ENCODE measurements at places on chromosomes 7 and 10.

- DNase-seq: no peak
Measured at GRCh38 chr10:95742962-95743535, 12.9 kb upstream of the ENTPD1 start.

DNA sequence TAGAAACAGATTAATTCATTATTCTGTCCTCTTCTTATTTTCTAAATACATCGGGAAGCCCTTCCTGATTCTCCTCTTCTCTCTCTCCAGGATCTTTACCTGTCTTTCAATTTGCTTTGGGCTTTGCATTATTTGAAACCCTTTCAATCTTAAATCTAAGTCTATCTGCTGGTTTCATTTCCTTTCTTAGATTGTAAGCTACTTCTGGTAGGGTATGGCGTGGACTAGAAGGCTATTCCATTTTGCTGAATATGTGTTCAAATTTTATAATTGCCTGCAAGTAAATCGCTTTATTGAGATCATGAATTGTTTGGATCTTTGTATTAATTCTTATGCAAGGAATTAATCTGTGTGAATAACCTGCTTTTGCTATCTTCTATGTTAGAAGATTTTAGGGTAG is 11.1 kb downstream of the STAM start:
- no peak for DNase-seq

GRCh38 chr10:86782701-86783418 is 26.4 kb downstream of the BMPR1A start:
- no peak for DNase-seq

DNA sequence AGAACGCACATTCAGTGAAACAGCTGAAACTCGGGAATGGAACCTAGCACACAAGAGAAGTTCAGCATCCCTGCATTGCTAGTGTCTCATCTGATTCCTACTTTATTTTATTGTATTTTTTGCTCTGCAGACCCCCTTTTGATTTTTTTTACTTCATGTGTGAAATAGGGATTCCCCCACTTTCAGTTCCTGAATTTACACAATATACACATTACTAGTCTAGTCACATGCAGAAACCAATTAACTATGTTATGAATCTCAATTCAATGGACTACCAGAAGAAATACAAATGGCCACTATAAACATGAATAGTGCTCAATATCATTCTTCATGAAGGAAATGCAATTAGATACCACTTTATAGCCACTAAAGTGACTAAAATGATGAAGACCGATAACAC is 386.1 kb upstream of the COBL start:
- DNase-seq: no peak

GRCh38 chr10:18021725-18022480 is 70.2 kb downstream of the SLC39A12 start:
- no peak for DNase-seq

DNA sequence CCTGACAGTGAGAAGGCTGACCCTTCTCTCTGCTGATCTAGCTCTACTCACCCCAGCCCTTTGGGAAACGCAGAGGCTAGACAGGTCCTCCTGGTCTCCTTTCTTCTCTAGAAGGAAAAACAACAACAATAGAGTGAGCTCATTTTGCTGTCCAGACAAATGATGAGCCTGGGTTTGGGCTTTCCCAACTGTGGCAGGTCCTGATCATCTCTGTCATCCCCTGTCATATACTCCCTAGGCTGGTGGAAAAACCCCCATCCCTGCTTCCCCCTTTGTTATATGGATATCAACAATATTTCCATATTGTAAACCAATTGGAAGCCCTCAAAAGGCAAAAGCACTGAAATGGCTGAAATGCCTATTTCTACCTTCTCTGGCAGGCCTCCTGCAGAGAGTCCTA is 9.2 kb upstream of the DDIT4 start:
- no peak for DNase-seq

DNA sequence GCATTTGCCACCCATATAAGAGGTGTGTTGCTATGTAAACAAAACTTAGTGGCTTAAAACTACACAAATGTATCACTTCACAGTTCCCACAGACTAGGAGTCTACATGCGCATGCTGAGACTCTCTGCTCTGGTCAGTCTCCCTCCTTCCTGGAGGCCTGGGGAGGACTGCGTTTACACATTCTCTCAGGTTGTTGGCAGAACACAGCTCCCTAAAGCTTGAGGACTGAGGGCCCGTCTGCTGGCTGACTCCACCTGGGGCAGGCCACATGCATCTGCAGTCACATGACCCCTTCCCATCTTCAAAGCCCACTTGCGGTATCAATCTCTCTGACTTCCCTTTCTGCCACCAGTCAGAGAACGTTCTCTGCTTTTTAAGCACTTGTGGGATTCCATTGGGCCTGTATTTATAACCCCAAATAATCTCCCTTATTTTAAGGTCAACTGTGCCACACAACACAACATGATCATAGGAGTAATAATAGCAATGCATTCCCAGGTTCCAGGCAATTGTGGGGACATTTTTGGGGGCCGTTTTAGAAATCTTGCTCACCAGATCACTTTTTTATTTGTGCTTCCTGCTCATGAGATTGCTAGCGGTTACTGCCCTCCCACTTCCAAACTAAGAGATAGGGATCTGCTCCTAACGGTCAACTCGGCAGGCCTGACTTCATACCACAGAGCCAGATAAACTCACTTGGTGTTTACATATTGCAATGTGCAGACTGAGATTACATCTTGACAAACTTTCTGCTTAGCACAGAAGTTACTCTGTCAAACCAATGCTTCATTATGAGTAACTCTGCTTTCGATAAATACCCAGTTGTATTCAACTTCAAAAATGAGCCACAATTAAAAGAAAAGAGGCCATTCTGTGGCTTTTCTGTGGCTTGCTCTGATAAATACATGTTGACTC is 96.3 kb downstream of the ALOX5 start:
- DNase-seq: no peak

GRCh38 chr7:126569402-126569801 is 683.3 kb downstream of the GRM8 start:
- no peak for DNase-seq

DNA sequence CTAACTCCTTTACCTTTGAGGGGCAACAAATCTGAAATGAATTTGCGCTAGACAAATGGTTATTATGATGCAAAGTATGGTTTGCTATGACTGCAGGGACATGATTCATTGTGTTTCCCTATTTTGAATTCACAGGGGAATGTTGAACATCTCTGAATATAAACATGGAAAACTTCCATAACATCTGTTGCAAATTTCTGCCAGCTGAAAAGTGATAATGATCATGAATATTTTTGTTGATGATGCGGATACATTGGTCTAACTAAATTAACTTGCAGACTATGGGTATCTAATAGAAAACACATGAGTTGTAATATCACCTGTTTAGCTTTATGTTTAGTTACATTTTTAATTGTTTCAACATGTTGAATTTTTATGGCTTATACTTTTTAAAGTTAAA is 1325.5 kb downstream of the REEP3 start:
- no peak for DNase-seq

DNA sequence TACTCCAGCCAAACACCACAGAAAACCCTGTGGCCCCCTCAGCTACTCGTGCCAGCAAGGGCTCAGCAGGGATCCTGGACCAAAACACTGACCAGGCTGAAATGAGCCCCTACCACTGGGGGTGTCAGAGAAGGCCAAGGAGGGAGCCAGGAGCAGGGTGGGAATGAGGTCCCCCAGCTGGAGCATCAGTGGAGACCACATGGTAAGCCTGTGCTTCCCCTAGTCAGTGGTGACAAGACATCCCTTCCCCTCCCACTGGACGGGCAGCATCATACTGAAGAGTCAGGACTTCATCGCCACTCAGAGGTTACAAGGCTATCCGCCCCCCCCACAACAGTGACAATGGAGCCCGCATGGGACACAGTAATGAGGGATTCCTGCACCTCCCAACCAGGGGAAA is 99.6 kb downstream of the LHPP start:
- no peak for DNase-seq

- DNase-seq: no peak
Measured at GRCh38 chr10:72661431-72661830, 30.5 kb upstream of the MCU start.

GRCh38 chr7:1567049-1567771 is 2.6 kb downstream of the PSMG3 start:
- DNase-seq: no peak

DNA sequence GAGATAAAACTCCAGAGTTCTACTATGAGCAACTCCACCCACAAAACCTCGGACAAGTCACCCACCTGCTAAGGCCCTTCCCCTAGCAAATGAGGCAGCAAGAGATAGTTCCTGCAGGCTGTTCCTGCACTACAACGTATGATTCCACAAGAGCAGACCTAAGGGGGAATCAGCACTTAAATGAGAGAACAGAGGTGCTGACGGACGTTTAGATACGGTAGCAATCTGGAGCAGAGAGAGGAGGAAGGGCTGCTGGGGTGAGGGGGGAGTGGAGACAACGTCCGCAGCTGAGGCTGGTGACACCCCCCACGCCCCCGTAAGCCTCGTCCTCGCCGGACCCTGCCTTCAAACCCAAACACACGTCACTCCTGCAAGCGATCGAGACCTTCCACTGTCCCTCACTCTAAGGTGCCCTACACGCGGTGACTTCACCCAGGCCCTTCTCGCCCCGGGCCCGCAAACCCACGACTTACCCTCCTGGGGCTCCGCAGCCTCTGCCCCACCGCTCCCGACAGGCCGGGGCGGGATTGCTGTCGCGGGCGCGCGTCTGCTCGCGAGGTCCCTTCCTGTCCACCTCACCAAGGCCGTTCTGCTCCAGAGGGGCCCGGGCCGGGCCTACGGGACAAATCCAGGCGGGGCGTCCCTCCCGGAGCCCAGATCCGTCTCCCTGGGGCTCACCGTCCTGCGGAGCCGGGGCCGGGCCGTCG is 635 bp downstream of the ZNF12 start:
- DNase-seq: no peak

DNA sequence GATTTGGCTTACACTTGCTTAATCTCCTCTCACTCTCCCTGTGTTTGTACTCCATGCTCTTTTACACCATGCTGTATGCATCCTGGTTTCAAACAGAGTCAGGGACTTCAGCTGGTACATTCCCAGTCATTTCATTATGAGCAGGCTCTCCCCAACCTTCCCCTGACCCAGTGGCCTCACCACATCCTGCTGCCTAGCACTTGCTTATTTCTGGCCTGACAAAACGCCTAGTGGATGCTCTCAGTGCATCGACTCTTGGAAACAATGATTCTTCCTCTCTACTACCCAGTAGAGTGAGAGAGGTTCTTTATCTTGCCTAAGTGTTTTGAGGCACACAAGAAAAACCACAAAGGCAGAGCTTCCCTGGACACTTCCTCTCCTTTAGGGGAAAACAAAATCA is 63.4 kb downstream of the CAV1 start:
- no peak for DNase-seq

DNA sequence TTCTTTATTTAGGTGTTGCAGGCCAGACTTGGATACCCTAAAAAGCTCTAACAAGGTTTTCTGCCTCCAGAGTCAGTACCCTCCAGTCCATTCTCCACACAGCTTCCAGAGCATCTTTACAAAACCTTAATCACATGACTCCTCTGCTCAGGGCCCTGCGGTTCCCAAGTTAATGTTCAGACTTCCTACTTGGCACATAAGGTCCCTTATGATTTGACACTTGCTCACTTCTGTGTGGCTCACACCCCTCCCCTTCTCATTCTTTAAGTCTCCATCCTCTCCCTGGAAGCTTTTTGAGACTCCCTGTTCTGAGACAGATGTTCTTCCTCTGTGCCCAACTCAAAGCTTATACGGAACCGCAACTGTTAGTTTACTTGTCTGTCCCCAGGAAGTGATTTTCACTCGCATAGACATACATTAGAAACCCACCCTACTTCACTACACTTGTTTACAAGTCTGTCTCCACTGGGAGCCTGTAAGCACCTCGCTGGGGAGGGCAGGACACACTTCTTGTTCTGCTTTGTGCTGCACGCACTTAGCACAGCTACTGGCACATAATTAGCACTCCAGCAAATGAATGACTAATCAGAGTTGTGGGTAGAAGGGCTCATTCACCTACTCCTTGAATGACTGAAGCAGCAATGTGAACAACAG is 154.3 kb upstream of the LAMB4 start:
- no peak for DNase-seq

DNA sequence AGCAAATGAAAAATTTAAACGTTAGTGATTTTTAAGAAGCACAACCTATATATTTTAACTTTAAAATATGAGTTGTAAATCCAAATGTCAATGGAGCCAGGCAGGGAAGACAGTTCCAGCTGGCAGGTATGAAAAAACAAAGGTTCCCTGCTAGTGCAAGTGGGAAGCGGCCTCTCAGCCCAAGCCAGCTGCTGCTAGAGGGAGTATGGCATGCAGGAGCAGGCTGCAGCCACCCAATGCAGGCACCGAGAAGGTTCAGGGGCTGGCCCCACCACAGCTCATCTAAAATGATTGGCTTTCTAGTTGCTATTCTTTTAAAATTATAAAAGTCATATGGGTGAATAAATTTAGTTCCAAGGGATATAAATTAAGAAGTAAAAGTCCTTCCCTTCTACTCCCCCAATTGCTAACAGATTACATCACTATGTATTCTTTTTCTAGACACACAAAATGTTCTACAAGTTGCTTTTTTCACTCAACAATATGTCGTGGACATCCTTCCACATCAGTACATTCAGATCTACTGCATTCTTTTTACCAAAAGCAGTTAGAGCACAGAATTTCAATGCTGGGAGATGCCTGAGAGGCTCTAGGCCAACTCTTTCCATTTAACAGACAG is 69.3 kb downstream of the SGMS1 start:
- DNase-seq: no peak

DNA sequence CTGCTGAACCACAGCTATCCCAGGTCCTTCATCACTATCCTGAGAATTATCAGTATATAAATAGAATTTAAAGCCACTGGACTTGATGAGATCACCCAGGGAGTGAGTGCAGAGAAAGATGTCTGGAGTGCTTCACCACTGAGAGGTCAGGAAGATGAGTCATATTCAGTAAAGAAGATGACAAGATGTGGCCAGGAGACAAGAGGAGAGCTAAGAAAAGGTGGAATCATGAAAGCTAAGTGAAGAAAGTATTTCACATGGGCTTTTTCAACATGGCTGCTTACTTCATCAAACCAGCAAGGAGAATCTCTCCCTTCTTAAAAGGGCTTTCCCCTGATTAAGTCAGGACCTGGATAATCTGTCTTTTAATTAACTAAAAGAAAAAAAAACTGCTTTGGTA is 9.1 kb upstream of the PRKAR2B start:
- DNase-seq: no peak

GRCh38 chr10:17113889-17114540 is 15.6 kb downstream of the CUBN start:
- DNase-seq: no peak

- DNase-seq: no peak
Measured at GRCh38 chr10:102935505-102935904, 17.4 kb downstream of the CNNM2 start.

DNA sequence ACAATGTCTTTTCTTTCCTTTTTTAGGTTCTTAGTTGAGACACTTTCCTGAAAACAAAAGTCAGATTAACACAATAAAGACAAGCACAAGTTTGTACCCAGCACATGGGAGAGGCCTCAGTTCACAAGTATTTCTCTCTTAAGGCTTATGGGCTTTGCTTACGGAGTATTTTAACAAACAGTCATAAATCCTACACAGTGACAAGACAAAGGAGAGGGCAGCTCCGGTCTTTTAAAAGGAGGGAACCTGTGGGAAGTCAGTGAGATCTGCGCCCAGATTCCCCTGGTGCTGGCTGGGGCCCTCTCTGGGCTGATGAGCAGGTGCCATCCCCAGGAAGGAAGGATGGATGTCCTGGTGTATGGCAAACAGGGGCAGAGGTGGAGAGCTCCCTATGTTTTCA is 398.6 kb downstream of the ACTR3B start:
- no peak for DNase-seq

Measured in C1 segment of cervical spinal cord (tissue), 14 donors.